ENCODE measurements at places on chromosomes 16 and 17.

DNA sequence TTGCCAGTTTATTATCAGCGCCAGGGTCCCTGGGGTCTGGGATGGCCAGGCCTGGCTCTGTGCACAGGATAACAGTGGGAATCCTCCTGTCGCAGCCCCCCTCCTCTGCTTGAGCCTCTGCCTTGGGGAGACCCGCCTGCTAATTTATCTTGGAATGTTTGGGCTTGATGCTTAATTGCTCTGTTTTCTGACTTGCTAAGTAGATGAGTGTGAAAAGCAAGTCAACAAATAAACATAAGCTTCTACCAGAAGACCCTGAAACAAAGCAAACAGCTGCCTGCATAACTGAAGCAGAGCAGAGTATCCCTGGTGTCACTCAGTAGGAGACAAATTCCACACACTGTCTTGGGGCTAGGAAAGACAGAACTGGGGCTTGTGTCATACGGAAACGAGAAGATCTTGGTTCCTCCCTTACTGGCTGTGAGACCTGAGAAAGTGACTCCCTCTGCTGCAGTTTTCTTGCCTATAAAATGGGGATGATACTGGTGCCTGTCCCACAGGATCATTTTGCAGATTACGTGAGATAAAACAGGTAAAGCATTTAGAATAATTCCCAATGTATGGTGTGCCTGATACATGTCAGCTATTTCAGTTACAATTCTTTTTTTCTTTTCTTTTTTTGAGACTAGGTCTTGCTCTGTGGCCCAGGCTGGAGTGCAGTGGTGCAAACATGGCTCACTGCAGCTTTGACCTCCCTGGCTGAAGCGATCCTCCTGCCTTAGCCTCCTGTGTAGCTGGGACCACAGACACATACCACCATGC lies 44.8 kb upstream of the IRX3 start:
- no peak for DNase-seq

DNA sequence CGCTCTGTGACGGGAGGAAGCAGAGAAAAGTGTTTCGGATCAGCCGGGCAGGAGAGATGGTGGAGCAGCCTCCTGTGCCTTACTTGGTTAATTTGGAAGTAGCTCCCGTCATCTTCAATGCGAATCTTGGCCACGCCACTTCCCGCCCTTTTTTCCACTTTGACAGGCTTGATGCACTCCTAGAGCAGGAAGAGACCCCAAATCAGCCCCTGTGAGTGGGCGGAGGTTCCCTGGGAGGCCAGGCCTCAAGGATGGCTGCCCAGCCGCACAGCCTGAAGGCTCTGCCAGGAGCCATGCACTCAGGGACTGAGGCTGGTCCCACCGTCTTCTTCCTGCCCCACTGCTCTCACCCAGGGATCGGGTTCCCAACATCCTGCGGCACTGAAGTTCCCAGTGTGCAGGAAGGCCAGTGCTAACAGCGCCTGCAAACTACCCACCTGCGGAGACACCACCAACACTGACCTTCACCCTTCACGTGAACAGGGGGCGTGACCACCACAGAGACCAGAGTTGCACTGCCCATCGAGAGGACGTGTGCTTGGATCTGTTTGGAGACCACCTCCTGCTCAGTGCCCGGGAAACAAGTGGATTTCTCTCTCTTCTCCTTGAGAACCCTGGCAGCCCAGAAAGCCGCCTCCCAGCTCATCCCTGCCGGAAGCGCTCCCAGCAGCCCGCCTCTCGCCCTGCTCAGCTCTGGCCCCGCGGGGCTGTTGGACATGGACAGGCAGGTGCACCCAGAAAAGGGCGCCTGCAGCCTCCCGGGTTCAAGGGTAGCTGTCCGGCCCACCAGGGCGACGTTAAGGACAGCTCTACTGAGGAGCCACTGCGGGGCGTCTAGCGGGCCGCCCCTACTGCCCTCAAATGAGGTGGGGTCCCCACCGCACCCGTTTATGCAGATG lies 988 bp downstream of the CIAO3 start:
- no peak for DNase-seq

- DNase-seq = no peak
These were observed 4.8 kb downstream of the LIMD2 start for GRCh38 chr17:63694950-63695773.

DNA sequence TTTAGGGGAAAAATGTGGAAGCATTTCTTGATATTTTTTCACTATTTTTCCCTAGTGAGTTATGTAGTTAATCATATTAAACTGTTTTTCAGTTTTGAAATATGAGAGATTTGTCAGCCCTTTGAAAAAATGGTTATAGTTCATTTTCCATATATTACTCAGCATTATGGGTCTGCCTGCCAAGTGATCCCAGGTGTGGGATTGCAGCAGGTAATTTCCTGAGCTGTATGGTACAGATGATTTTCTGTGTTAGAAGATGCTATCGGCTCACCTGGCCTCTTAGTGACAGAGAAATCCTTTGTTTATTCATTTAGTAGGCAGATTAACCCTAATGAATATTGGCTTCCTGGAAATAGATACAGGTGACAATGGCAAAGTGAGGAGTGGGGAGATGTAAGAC lies 275.1 kb upstream of the TBX2 start:
- DNase-seq = no peak

DNA sequence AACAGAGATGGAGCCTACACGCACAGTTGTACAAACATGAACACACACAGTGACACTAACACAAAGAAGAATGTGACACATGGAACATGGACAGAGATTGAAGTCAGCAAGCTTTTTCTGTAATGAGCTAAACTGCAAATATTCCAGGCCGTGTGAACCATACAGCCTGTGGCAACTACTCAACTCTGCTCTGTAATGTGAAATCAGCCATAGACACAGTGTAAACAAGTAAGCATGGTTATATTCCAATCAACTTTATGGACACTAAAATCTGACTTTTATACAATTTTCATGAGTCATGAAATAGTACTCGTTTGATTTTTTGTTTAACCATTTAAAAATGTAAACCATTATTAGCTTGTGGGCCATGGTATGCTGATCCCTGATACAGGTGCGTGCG lies 120.2 kb downstream of the SMG6 start:
- DNase-seq = no peak

All from central memory CD4-positive, alpha-beta T cell (primary cell).